Left hindlimb (tissue), 1 donor: ENCODE measurements at places on chromosomes 3 and 15.

GRCh38 chr3:79019924-79020173 is 747.9 kb downstream of the ROBO1 start:
- DNase-seq, result no peak

DNA sequence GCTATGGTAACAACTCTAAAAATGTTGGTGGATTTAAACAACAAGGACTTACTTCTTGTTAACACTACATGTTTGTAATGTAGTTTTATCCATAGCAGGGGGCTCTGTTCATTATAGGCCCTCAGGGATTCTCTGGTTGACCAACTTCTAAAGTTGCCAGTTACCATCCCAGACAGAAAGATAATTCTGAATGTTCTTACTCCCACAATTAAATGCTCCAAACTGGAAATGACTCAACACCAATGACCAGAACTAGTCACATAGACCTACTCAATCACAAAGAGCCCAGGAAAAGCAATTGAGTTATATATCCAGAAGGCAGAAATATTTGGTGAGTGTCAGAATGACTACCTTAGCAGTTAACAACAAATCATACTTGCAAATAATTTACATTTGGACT is 199.3 kb upstream of the UMPS start:
- no peak for DNase-seq

- DNase-seq, result no peak
Measured at GRCh38 chr3:69692761-69693160, 46.5 kb upstream of the MITF start.

- peak; percentile 87 for DNase-seq
Measured at GRCh38 chr3:184314700-184315542, 515 bp downstream of the EIF4G1 start.

GRCh38 chr3:113231827-113232253 is 20.5 kb downstream of the BOC start:
- DNase-seq, result no peak

- no peak for DNase-seq
Measured at GRCh38 chr3:4904811-4905695, 74.2 kb upstream of the BHLHE40 start.

GRCh38 chr15:91411586-91411985 is 311.5 kb downstream of the SV2B start:
- DNase-seq, result no peak

DNA sequence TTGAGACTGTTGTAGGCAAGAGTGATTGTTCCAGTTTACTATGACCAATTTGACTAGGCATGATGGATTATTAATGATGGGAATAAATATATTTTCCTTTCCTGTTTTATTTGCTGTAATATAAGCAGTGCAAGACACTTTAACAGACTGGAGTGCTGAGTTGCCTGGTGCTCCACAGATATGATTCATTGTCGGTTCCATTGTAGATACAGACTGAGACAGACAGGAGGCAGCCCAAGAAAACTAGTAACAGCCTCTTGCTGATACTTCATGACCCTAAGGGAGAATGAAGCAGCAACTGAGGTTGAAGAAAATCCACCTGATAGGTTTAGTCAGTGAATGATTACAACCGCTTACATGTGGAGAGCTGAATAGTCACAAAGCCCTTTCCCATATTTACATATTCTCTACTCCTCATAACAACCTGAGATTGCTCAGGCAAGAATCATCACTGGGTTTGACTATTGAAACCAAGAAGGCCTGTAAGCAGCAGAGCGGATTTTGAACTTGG is 235.1 kb upstream of the TPRG1 start:
- DNase-seq, result no peak

- DNase-seq, result no peak
Measured at GRCh38 chr15:49045751-49046219, 461 bp downstream of the SECISBP2L start.

GRCh38 chr15:56934269-56934668 is 15.8 kb downstream of the TCF12 start:
- no peak for DNase-seq

DNA sequence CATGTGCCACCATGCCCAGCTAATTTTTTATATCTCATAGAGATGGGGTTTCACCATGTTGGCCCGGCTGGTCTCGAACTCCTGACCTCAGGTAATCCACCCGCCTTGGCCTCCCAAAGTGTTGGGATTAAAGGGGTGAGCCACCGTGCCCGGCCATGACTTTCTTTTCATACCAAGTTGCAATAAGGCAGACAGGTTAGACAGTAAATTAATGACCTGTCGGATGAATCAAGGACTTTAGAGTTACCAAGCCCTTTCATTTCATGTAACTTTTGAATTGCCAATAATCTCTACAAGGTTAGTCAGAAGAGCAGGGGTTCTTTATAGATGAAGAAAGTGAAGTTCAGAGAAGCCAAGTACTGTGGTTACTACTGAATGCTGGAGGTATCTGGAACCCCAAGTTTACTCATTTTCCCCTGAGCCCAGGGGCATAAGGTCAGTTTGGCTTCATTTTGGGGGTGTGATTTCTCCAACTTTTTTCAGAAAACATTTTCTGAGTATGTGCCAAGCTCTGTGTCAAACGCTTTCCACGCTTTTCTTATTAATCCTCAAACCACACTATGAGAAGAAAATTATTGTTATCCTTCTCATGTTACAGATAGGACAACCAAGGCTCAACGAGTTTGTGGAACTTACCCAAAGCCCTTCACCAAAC is 11.9 kb downstream of the PRICKLE2 start:
- DNase-seq, result no peak

GRCh38 chr3:67876261-67876660 is 221.8 kb upstream of the SUCLG2 start:
- no peak for DNase-seq

- DNase-seq, result no peak
Measured at GRCh38 chr3:177676947-177677587, 479.8 kb upstream of the TBL1XR1 start.

DNA sequence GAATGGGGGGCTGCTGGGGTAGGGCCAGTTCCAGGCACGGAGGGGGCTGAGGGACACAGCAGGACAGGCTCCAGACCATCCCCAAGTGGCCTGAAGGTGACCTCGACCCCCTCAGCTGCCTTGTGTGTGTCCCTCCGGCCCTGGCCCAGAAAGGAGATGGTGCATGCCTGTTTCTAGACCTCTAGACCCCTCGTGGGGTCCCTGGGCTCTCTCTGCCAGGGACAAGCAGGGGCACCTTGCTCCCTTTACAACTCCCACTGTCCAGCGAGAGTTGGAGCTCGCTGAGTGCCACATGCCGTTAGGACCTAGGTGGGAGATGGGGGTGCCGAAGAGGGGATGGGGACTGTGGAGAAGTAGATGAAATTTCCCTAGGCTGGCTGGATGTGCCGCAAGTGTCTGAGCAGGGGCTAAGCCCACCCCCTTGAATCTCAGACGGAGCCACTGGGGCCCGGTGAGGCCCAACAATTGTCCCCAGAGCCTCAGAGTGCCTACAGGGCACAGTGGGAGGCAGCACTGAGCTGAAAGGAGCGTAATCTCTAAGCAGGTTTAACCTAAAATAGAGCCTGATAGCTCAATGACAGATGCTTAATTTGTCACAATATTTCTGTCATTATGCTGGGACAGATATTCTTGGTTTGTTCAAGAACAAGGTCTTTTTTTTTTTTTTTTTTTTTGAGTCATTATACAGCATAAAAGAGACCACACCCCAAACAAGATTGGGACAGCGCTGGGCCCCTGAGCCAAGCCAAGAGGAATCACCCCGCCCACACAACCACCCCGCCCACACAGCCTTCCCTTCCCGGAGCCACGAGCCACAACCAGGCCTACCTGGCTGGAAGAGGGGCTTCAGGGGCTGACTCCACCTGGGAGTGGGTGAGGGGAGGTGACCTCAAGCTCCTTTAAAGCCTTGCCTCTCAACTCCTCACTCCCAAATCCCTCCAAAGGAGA is 23.6 kb upstream of the KLF13 start:
- DNase-seq, result no peak

- no peak for DNase-seq
Measured at GRCh38 chr3:51727500-51727899, 20.6 kb downstream of the GRM2 start.

- peak; percentile 52 for DNase-seq
Measured at GRCh38 chr3:16741890-16742289, 136.7 kb upstream of the DAZL start.

- DNase-seq, result no peak
Measured at GRCh38 chr3:54434756-54435155, 312.4 kb downstream of the CACNA2D3 start.

DNA sequence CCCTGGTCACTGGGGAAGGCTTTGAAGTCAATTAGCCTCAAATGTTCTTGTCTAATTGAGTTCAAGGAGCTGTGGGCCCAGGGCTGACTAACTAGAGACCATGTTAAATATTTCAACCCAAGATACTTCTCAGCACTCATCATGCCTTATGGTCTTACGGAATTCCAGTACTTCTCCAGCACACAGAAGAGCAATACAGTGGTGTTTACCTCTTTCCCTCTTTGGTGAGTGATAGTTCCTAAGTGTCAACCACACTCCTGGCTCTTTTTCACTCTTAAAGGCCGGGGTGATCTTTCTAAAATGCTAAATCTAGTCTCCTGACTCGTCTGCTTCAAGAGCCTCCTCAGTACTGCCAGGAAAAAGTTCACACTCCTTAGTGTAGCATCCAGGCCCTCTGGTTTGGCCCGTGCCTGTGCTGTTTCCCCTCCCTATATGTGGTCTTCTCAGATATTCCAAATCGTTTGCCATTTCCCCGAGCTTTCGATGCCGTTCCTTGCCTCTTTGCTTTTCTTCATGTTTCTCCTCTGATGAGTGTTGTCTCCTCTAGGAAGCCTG is 4.7 kb downstream of the MYZAP start:
- no peak for DNase-seq

DNA sequence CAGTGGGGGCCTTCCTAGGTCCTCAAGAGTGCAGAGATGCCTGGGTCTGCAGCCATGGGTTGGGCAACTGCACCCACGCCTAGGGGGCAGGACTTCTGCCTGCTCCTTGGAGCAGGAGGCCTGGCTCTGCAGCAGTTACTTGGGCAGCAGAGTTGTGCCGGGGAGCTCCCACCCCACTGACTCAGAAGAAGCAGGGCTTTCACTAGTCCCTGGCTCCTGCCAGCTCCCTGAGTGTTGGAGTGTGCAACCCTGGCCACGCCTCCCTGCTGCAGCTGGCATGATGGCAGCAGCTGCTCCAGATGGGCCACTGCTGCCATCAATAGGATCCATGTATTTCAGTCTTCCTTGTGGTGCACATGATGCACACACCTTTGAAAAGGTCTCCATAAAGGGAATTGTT is 40.6 kb upstream of the KCNH8 start:
- no peak for DNase-seq

DNA sequence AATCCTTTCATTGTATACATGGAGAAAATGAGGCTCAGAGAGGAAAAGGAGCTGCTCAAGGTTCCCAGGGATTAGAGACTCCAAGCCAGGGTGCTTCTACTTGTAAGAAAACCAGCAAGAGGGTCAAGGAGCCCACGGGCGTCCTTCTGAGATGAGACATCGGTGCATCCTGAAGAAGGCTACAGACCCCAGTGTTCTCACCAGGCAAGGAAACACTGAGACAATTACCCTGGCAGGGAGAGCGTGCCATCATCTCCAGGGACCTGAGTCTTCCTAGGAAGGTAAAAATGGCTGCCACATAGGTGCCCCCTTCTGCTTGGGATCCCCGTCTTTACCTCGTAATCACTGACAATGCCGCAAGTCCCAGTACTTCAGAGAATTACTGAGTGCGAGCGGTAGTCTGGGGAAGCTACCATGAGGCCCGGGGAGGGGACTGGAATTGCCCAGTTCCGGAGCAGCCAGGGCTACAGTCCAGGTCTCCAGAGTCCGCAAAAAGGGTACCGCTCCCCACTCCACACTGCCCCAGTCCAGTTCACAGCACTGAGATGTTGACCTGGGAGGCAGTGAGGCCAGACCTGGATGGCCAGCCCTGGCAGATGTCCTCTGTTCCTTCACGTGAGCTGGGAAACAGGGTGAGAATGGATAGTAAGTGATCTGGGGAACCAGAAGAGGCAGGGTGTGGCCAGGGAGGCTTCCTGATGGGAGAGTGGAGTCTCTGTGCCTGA is 164.7 kb upstream of the SMAD3 start:
- no peak for DNase-seq

- no peak for DNase-seq
Measured at GRCh38 chr15:92159906-92160841, 233.5 kb upstream of the ST8SIA2 start.

GRCh38 chr3:25960776-25961175 is 170.9 kb downstream of the OXSM start:
- DNase-seq, result no peak

DNA sequence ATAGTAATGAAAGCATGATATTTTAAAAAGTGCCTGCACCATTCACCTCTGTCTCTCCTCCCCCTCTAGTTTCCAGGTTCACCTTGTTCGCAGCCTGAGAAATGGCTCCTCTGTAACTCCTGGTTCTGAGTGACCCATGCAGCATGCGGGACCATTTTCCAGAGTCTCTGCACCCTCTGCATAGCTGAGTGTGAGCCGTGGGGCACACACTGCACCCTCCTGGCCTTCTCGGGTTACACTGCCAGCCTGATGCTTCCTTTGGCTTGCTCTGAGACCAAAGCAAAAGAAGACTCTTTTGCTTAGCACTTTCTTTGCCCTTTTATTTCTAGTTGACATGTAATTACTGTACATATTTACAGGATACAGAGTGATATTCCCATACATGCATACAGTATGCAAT is 287.3 kb downstream of the GABRG3 start:
- DNase-seq, result no peak

- DNase-seq, result no peak
Measured at GRCh38 chr3:188174317-188175044, 20.5 kb downstream of the LPP start.

DNA sequence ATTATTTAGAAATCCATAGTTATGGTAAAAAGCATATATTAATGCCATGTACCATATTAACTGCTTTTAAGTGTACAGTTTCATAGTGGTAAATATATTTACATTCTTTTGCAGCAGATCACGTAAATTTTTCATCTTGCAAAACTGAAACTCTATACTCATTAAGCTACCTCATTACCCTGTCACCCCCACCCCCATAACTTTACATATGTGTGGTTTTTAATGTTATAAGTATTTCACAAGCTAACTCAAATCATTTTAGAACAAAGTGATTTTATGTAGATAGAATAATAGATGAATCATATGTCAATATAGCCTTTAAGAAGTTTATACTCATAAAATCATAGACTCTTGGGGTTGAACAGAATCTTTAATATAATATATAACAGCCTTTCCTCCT is 7.1 kb upstream of the TP63 start:
- DNase-seq, result no peak

DNA sequence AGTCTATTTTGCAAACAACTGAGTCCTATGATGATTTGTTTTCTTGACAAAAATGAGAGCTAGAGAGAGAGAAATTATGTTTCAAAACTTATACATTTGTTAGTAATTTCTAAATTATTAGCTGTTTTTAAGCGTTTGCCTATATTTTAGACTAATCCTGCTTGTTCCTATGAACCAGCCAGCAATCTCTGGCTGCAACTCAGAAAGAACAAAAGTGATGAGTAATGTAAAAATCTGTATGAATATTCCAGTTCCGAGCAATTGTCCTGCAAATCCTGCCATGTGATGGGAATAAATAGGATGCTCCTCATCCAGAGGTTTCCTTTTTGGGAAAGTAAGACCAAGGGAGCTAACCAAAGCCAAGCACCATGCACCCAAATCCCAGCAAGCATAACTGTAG is 228.3 kb upstream of the GBE1 start:
- DNase-seq, result no peak
